Left renal cortex interstitium (tissue), 4 donors: ENCODE measurements at places on chromosomes 7 and 10.

- DNase-seq = no peak
Observed at GRCh38 chr10:100725869-100726426, 19.4 kb upstream of the PAX2 start.

- no peak for DNase-seq
Observed at GRCh38 chr10:56622335-56622973, 261.4 kb upstream of the ZWINT start.

- DNase-seq = no peak
Observed at GRCh38 chr7:136517971-136518370, 350.5 kb upstream of the CHRM2 start.

- DNase-seq = no peak
Observed at GRCh38 chr7:131108212-131108940, 219.3 kb upstream of the MKLN1 start.

DNA sequence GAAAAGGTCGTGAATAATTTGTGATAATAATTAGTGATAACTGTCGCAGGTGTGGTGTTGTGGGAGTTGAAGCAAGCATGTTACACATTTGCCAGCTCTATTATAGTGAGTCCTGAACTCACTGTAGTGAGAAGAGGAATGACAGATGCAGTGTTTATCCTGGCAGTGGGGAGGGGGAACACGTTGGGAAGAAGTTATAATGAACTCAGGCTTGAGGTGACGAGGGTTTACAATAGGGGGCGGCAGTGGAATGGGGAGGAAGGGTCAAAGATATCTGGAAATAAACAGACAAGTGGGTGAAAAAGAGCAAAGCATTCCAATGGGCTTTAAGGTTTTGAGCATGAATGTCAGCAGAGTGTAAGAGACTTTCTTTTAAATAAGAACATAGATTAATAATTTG is 49.6 kb downstream of the ITPRID1 start:
- no peak for DNase-seq

GRCh38 chr10:129788215-129788614 is 175.9 kb downstream of the EBF3 start:
- no peak for DNase-seq

- DNase-seq = no peak
Observed at GRCh38 chr10:22656036-22656435, 58.3 kb downstream of the PIP4K2A start.

DNA sequence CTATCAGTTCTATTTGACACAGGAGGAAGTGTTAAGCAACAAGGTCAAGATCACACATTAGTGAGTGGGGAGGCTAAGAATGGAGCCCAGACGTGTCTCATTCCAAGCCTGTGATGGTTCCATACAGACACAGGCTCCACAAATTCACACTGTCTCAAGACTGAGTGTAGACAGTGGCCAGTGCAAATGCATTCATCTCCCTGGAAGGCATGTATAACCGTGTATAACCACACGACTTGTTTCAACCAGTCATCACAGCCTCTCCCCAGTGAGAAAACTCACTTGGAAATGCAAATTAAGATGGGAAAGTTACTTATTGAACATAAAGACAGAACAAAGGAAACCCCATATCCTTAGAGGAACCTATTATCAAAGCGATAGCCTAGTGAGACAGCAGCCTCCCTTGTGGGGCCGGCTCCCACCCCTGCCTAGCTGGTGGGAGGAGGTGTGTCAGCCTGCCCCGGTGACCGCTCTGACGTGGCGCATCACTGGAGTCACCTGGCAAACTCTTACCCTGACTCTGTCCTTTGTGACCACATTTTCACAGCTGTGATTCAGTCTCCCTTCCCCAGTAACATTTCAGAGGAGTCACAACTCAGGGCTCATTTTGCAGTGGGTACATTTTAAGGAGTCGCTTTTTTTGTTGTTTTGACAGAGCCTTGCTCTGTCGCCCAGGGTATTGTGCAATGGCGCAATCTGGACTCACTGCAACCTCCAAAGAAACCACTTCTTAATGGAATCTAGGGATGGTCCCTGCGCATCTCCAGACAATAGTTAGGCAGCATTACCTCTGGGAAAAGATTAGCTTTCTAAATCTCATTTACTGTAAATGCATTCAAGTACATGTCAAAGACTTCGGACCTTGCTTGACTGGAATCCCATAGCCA is 126.6 kb upstream of the PARD3 start:
- DNase-seq = no peak

DNA sequence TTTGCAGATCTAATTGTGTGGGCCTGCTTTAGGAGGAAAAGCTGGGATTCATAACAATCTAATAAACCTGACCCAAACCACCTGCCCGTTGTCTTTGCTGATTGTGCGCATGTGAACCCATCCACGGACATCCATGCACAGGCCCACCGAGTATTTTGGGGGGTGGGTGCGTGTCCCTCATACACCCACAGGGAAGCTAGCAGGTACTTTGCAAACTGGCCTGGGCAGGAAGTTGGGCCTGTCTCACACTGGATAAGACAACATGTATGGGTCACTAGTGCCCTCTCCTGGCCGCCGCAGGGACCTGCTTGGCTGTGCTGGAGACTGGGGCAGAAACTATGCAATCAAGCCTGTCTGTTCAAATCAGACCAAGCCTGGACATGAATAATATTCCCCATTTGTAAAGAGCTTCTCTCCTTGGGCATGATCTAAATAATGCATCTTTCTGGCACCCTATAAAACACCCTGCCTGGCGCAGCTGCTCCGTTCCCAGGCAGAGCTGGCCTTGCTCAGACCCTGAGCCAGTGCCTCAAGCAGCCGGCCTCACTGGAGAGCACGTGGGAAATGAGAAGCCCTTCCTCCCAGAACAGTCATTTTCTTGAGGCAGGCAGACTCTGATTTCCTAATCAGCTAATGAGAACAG is 15.8 kb downstream of the ECHDC3 start:
- peak; percentile 72 for DNase-seq

DNA sequence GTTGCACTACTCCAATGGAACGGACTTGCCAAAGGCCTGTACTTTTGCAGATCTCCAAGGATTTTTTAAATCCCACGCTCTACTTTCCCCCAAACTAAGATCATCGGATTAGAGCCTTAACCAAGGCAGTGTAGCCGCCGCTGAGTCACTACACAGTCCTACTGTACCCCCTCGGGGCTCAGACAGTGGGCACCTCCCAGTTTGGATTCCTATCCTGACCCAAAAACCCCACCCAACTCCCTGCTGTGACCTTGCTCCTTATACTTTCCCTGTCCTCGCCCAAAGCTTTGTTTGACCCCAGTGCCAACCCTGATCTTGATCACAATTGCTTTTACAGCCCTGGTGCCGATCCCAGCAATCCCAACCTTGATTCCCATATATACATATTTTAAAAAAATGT is 17.5 kb upstream of the PLAU start:
- DNase-seq = no peak

DNA sequence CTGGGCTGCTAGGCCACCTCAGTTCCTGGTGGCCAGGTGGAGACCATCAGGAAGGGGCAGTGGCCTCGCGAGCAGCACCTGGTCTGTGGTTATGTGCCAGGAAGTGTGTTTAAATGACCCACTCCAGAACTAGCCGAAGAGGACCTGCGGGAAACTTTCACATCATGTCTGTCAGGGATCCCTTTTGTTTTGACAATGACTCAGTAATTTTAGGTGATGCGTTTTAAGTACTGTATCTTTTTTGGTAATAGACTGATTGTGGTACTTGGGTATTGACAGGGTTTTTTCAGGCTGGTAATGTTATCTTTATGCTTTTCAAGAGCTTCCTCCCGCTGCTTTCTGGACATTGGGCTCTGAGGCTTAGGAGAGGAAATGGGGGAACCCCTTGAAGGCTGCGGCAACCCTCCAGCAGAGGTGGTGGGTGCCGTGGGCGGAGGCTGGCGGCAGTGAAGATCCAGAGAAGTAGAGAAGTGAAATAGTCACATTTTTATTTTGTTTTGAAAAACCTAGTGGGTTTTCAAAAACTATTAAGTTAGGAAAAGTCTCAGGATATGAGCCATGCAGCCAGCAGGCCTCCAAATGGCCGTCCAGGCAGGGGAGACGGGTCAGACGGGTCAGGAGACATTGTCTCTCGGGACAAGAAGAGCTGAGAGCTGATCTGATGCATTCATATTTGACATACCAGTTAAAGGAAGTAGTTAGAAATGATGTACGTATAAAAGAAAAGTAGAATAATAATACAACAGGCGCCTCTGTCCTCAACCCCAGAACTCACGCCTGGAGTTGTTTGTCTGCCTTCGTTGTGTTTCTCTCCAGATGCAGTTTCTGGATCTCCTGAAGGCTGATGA is 27.7 kb downstream of the PPP2R2D start:
- no peak for DNase-seq

DNA sequence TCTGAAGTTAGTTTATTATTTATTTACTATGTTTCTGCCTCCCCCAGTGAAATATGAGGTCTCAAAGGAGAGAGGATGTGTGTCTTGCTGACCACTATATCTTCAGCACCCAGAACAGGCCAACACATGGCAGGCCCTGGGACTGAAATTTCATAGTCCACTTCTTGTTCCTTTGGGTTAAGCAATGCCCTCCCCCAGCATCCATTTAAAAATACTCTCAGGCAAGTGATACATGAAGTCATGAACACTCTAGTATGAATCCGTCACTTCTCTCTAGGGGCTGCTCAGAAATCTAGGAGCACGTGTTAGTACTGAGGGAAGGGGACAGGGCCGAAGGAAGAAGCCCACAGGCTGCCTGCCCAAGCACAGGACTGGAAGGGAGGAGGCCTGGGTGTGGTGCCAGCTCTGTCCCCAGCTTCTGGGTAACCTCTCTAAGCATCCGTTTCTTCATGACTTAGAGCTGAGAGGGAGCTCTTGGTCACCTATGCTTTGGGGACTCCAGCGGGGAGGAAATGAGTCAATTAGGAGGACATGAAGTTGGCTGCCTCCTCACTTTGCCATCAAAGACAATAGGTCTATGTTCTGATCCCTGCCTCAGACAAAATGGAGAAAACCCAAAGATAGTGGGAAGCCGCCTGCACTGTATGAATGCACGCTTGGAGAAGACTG is 119.2 kb downstream of the KCNMA1 start:
- DNase-seq = no peak
